AG09319 (cell line): ENCODE measurements at places on chromosomes 4 and X.

DNA sequence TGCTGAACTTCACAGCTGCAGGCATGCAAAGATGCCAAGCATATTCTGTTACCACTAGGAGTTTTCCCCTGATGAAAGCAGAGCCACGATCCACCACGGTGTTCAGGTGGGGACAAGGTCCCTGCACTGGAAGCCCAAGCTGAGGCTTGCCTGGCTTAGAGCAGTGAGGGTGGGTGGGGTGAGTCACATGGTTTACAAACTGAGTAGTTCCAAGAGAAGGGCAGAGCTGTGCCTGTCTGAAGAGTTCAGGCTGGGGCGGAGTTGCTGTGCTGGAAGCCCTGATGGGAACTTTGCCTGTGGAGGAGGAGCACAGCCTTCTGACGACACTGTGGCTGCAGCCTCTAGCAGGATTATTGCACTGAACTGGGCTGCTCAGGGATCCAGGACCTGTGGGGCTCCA lies 45.5 kb downstream of the FAM9B start:
- peak; percentile 24 for DNase-seq

- no peak for DNase-seq
These were observed 306.8 kb downstream of the PDHA2 start for GRCh38 chr4:96146686-96147085.

GRCh38 chrX:150034788-150035187 lies 96.5 kb upstream of the EOLA2 start:
- no peak for DNase-seq

DNA sequence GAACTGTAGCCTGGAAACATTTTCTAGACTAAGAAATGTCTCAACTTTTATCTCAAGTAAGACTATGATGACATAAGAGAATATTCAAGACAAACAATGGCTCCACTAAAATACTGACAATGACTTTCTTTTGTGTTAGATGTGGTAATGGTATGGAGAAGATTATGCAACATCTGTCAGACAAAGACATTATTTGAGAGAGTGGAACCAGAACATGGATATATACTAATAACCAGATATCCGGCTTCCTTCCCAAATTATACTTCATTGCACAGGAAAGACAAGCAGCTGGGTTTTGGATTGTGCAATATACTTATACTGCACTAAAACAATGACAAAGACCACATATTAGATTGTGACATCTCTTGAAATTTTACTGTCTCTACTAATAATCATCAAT lies 290.8 kb upstream of the GIMD1 start:
- no peak for DNase-seq

DNA sequence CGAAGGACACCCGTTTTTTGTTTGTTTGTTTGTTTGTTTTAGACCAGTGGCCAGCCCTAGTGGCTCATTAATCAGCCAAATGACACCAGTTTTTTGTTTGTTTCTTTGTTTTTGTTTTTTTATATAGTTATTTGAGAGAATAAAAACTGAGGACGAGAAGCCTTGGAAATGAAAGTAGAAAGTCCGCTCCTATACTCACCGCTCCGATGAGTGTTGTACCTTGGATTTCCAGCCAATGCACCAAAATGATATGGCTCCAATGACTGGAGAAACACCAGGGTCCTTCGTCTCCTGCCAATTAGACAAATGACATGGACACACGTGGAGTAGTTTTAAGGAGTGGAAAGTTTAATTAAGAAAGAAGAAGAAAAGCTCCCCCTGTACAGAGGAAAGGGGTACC lies 87.9 kb downstream of the ZXDA start:
- no peak for DNase-seq

- no peak for DNase-seq
These were observed 39.4 kb upstream of the RHOH start for GRCh38 chr4:40157436-40157835.

DNA sequence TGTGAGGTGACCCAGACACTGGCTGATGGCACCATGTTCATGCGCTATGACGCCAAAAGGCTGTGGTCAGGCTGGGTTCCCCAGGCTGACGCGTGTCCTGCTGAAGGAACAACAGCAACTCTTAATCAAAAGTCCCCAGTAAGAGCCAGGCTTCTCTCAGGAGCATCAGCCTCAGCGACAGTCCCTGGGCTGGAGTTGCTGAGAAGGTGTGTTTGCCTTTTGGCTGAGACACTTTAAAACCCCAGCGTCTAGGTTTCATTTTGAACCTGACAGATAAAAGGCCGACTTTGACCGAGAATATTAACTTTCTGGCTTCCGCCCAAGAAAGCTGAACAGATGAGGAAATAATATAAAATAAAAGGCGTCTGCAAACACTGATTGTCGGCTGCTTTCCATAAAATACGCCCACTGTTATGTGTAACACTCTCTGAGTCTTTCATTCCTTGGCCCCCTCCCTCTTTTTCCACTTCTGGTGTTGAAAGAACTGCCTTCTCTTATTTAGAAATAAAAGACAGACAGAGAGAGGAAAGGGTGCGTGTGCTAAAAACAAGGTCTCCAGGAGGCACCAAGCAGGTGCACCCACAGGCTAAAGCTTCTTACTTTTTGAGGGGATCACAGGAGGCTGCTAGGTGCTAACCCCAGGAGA lies 373.6 kb downstream of the MID1IP1 start:
- no peak for DNase-seq

GRCh38 chrX:141175786-141176185 lies 1.1 kb downstream of the LDOC1 start:
- DNase-seq, result no peak

- DNase-seq, result no peak
These were observed 58.8 kb downstream of the SPINK2 start for GRCh38 chr4:56762484-56763250.

- no peak for DNase-seq
These were observed 37.2 kb downstream of the CLCN3 start for GRCh38 chr4:169657470-169658107.

DNA sequence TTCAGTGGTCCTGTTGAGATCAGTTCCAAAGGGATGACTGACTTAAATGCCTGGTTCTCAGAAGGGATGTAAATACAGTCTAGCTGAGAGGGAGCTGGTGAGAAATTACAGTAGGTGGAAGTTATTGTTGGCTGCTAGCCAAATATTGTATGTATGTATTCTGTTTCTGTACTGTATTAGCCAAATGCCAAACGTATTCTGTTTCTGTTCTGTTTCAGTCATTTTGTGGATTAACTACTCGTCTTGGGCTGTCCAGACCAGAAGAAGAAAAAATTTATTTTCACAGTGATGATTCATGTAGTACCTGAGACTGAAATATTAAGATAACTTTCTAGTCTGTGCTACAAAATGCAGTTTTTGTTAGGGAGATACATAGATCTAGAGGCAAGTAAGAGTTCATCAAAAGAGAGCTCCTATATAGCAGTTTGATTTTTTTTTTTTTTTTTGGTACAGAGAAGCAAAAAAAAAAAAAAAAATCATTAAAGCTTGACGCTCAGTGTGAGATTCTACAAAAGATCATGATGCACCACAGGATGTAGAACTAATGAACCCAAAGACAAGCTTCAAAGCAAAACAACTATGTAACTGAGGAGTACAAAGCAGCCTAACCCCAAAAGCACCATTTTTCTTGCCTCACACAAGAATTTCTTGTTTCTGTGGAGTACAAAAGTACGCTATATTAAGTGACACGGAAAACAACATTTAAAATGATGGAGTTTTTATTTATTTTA lies 54.8 kb downstream of the CASP6 start:
- no peak for DNase-seq

DNA sequence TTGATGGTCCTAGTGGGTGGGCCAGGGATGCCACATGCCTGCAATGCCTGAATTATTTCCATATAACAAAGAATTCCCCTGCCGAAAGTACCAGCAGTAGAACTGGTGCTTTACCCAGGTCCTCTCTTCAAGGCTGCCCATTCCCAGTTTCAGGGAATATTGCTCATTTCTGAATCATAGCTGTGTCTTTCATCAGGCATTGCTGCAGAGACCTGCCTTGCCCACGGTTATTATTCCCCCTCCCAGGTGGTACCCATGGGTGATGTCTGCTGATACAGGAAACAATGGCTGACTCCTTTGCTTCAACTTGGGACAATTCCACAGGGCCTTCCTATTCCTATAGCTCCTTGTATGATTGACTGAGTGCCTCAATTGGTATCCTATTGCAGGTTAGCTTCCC lies 9.7 kb upstream of the IQCM start:
- DNase-seq, result no peak

- DNase-seq, result no peak
These were observed 39.8 kb upstream of the POF1B start for GRCh38 chrX:85419293-85419692.
